ENCODE measurements at places on chromosomes 7 and 10. TPM values are rescaled to one million over a fixed set of nuclear protein-coding genes. Genes with fewer than 3 reads are reported as not detected.

Gene AFAP1L2
- 5.7 TPM for total RNA-seq

Gene ZNF365
- total RNA-seq, result 0.44 TPM

Gene ABCC2
- 0.24 TPM for total RNA-seq

Gene LRRD1
- not detected for total RNA-seq

Gene PTPRE
- total RNA-seq, result 1.3 TPM

Gene CALN1
- not detected for total RNA-seq

Gene CFAP70
- total RNA-seq, result 0.86 TPM

Gene HOXA9
- not detected for total RNA-seq

Gene LRRN3
- total RNA-seq, result 0.56 TPM

Gene ADD3
- total RNA-seq, result 138 TPM

All from osteocyte (in vitro differentiated cells).